Fibroblast of skin of left quadriceps (primary cell): ENCODE measurements at places on chromosomes 12 and 14.

DNA sequence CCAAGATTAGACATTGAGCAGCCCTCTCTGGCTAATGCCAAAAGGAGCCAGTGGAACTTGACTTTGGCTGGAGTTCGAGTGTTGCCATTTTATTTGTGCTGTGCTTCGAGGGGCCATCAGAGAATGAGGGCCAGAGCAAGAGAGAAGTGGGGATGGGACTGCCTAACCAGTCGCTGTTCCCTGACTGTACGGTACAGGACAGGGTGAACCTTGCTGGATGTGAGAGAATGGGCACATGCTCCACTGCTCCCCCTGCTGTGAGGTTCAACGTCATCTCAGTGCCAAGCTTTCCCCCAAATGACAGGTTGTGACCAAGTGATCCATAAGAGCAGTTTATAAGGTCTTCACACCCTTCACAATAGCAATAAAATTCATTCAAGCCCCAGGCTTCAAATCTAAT lies 55.1 kb upstream of the BCL11B start:
- DNase-seq, result no peak

DNA sequence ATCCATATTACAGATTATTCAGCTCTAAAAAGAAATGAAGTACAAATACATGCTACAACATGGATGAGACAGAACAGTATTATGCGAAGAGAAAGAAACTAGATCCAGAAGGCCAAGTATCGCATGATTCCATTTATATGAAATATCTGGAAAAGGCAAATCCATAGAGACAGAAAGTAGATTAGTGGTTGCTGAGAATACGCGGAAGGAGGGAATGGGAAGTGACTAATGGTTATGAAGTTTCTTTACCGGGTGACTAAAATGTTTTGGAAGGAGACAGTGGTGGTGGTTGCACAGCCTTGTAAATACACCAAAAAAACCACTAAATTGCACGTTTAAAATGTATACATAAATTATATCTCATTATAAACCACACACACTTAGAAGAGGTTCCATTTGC lies 12.5 kb downstream of the PRDM4 start:
- DNase-seq, result peak; percentile 67

- no peak for DNase-seq
Measured at GRCh38 chr12:54338698-54339296, 13.9 kb downstream of the COPZ1 start.

GRCh38 chr12:44029194-44029593 lies 193.3 kb downstream of the TMEM117 start:
- DNase-seq, result no peak

GRCh38 chr14:71523630-71524319 lies 408.5 kb upstream of the RGS6 start:
- peak; percentile 8 for DNase-seq
